ENCODE measurements at places on chromosomes 7 and 10.

DNA sequence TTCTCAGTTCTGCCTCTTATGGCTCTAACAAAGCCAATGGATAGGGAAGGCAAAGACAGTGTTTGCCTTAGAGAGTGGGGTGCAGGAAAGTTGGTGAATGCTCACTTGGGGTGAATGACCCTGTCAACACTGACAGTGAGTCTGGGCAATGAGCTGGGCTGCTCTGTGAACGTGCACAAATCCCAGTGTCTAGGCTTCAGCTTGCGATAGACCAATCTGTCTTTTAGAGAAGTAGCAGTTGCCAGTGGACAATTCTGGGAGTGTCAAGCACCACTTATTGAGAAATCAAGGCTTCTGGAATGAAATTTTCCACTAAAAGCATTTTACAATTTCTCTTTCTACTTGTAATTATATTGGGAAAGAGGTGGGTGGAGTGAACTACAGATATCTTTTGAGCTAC is 141.4 kb downstream of the HERPUD2 start:
- no peak for DNase-seq

- DNase-seq = no peak
Measured at GRCh38 chr7:33880787-33881186, 24.6 kb upstream of the BMPER start.

DNA sequence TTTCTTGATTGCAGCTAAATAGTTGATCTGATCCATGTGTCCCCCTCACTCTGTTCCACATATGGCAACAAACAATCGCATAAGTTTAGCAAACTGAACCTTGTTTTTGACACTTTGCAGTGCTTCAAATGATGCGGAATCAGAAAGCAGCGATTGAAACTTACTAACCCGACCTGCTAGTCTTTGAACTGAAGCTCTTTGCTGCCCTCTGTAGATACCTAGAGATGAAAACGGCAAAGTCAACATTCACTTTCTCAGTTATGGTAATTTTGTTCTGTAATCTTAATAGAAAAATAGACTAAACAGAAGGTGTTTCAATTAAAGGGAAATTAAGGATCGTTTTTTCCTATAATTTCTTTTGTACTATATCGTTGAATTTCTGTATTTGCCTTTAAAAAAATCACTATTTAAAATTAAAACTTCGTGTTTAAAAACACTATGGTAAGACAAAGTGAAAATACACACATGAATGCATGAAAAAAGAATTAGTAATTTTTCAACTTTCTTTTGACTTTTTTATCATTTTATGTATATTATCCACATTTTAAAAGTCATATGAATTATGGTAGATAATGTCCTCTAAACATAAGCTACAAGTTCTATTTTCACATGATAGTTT is 276.5 kb downstream of the MAGI2 start:
- no peak for DNase-seq

GRCh38 chr7:18402488-18403183 is 92.9 kb upstream of the HDAC9 start:
- DNase-seq = no peak

DNA sequence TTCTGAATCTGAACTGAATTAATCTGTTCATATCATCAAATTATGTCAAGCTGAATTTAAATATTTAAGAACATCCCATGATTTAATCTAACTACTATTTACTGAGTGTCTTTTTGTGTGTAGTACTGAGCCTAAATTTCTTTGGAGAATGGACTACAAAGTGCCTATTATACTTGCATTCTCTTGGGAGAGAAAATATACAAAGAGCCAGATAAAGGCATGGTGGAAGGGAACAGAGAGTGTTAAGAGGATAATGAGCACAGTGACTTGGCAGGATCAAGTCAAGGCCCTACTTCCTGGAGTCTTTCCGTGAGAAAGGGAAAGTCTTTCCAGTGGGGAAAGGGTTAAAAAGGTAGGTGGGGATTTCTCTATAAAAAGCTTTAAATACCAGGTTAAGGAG is 15.0 kb downstream of the TNKS2 start:
- DNase-seq = no peak

- DNase-seq = peak; percentile 41
Measured at GRCh38 chr10:28300027-28300426, 2.8 kb downstream of the MPP7 start.

GRCh38 chr10:95423164-95424005 is 132.6 kb upstream of the PDLIM1 start:
- no peak for DNase-seq

GRCh38 chr10:80380185-80380584 is 23.6 kb downstream of the DYDC2 start:
- no peak for DNase-seq

DNA sequence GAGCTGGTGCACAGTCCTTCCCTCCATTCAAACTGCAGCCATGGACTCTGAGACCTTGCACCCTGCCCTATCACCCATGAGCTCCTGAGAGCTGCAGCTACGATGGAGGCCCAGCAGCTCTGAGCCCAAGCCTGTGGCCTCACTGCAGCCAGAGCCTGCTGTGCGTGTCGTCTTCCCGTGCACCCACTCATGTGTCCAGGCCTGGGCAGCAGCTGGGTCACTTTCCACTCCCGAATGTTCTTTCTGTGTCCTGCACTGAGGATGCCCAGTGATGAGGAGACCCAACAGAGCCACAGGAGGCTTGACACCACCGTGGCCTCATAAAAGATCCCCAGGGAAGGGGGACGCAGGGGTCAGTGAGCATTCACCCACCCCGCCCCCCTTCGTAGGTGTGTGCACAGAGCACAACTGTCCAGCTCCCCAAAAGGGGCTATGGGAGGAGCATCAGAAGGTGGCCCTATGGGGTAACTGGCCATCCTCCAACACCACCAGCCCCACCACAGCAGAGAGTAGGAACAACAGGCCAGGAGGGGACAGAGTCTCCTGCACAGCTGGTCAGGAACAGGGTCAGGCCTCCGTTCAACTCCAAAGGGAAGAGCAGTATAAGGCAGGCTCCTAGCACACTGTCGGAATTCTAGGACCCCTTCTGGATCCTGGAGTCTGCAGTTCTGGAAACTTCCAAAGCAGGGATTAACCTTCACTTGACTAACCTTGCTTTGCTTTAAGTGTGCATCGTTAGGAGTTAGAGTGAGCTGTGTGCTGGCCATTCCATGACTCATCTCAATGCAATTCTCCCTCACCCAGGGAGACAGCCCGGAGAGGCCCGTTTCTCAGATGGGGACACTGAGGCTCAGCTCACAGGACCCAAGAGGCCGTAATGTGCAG is 52.6 kb downstream of the RASGEF1A start:
- DNase-seq = no peak

DNA sequence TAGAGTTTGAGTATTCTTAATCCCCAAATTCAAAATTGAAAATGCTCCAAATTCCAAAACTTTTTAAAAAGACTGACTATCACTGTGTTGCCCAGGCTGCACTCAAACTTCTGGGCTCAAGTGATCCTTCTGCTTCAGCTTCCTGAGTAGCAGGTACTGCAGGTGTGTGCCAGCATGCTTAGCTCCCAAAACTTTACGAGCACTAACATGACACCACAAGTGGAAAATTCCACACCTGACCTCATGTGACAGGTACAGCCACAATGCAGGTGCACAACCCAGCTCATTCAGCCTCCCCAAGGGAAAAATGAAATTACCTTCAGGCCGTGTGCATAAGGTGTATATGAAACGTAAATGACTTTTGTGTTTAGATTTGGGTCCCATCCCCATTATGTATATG is 16.5 kb downstream of the CDC123 start:
- DNase-seq = no peak

DNA sequence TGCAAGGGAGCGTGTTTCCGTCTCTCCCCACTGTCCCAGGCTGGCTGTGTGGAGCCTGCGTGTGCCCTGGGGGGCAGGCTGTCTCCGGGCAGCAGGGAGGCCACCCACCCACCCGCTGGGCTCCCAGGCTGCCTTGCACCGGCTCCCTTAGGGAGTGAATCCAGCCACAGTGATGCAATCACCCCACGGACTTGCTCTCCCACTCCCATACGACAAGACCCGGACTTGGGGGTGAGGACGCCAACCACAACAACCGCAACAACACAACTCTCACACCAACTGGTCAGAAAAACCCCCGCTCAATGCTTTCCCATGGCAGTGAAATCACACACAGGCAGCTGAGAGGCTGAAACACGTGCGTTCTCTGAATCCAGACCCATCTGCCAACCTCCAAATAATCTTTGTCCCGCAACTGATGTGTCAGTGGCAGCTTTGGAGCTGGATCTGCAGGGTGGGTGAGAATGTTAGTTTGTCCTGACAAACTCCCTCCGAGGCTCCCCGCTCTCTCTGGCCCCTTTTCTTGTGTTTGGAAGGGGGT is 62.7 kb upstream of the DDC start:
- DNase-seq = no peak

DNA sequence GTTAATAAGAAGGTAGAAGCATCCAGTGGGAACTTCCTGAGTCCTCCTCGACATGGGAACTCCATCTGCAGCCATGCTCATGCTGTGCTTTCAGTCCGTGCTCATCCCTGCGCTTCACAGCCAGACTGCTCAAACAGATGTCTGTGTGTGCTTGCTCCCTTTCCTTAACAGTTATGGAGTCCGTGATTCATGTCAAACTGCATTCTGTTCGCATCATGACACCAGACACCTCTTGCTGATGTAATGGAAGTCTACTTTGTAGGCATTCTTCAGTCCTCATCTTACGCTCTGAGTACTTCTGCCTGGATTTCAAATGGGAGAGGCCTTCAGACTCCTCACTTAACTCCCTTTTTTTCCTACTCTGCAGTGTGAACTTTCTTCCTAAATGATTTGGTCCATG is 304.9 kb downstream of the SUGCT start:
- DNase-seq = no peak

GRCh38 chr7:42831006-42831717 is 80.7 kb downstream of the C7orf25 start:
- no peak for DNase-seq

DNA sequence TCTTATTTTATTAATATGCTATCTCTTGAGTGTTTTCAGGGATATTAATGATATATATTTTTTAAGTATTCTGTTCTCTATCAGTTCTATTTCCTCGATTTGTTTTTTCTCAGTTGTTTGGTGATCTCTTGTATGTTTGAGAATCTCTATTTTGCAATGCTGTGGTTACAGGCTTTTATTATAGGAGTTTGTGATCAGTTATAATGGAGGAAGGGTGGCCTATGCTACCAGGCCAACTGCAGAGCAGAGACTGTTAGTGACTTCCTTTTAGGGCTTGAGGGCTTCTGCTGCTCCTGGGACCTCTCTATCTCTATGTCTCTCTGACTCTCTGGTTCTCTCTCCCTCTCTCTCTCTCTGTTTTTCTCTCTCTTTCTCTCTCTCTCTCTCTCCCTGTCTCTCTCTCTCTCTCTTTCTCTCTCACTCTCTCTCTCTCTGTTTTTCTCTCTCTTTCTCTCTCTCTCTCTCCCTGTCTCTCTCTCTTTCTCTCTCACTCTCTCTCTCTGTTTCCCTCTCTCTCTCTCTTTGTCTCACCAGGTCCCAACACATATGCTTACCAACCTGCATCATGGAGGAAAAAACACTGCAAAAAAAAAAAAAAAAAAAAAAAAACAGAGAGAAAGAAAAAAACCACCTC is 69.4 kb upstream of the CAV2 start:
- no peak for DNase-seq

DNA sequence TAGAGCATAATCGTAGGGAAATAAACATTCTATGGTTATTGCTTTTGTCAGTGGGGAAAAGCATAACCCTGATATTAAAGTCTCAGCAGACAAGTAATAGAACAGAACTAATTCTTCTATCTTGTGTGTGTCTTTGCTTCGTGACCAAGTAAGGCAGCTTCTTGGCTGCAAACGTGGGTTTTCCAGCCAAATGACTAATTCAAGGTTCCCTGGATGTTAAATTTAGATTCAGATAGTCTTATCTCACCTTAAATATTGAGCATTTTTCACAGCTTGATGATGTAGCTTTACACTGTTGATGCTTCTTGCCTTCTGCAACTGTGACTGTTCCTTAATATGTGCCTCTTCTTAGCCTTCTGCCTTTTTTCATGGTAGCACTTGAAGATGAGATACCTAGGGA is 113.0 kb downstream of the EXOC4 start:
- no peak for DNase-seq

GRCh38 chr7:44796034-44796503 is 412 bp upstream of the PPIA start:
- DNase-seq = no peak

GRCh38 chr7:39249635-39250152 is 272.0 kb downstream of the POU6F2 start:
- no peak for DNase-seq

DNA sequence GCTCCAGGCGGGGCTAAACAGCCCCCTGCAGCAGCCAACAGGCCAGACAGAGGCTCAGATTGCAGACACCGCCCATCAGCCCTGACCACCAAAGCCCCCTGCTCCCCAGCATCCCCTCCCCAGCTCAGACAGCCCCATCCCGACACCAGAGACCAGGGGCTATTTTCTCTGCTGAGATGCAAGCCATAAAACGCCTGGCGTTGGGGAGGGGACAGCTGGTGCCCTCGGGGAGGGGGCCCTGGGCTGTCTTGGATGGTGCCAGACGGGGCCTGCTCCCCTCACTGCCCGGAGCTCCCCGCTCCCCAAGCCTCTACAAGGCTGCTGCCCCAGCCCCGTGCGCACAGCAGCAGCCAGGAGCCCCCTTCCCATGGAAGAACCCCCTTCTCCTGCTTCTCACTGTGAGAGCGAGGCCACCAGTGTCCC is 31.8 kb downstream of the GET4 start:
- no peak for DNase-seq

- DNase-seq = no peak
Measured at GRCh38 chr10:117860135-117860534, 186.6 kb downstream of the RAB11FIP2 start.

DNA sequence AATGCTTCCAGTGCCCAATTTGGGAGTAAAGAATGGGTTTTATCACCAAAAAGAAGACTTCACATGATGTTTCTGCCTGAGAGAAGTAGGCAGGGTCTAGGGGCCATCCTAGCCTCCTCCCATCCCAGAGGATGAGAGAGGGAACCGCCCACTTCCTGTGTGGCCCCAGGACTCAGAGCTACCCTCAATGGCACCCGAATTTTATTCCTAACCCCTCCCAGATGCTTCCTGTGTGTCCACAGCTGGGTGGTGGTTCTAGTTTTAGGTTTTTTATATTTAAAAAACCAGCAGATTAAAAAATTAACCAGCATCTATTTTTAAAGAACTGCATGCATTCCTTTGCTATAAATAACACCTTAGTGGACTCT is 583.5 kb downstream of the PTPRN2 start:
- no peak for DNase-seq

DNA sequence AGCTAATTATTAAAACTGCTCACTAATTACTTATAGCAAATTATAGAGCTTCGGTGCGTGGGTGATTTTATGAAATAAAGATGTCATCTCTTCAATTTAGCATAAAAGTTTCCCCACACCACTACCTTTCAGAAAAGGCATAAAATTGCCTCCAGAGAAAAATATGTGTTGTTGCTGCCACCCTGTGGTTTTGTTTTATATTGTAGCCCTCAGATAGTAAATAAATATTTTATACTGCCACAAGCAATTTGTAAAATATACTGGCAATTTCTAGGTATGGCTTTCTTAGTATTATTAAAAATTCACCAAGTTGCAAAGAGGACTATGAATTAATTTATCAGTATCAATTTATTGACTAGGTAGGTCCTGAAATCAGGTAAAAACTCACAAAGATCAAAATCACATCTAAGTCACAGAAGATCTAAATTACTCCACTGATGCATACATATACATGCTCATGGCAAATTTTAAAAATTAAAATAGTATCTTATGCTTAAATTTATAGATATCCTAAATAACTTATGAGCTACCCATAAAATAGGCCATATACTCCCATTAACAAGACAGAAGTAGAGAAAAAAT is 26.5 kb downstream of the ASNS start:
- DNase-seq = peak; percentile 20

- no peak for DNase-seq
Measured at GRCh38 chr7:37323966-37324365, 124.7 kb downstream of the ELMO1 start.

Measured in CD4-positive, alpha-beta T cell treated with Interleukin-12 subunit alpha and Interleukin-12 subunit beta, for 1 hour (primary cell).